ENCODE measurements at places on chromosomes 3 and 15.
A peak's percentile ranks its signal among the peaks of the same experiment; 100 is the strongest.

- no peak for DNase-seq
Measured at GRCh38 chr3:9777694-9778021, 7.9 kb upstream of the CAMK1 start.

GRCh38 chr3:95352471-95352870 is 1289.6 kb downstream of the NSUN3 start:
- no peak for DNase-seq

GRCh38 chr15:61480295-61480694 is 251.2 kb upstream of the RORA start:
- DNase-seq: no peak

DNA sequence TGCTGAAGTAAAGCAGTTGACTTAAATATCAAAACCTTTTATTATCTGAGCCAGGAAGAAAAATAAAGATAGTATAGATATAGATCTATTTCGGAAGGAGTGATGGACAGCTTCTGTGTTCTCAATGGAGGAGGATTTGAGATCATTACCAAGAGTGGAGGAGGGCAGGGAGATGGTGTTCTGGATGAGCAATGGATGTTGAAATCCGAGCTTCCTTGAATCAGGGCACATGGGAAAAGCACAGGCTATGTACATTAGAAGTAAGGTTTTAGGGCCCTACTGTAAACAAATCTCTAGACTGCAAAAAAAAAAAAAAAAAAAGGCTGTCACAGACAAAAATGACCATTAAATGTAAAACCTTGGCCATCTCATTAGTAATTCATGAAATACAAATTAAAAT is 43.2 kb downstream of the GTPBP8 start:
- no peak for DNase-seq

GRCh38 chr3:22495241-22495640 is 707.9 kb upstream of the UBE2E2 start:
- DNase-seq: no peak

DNA sequence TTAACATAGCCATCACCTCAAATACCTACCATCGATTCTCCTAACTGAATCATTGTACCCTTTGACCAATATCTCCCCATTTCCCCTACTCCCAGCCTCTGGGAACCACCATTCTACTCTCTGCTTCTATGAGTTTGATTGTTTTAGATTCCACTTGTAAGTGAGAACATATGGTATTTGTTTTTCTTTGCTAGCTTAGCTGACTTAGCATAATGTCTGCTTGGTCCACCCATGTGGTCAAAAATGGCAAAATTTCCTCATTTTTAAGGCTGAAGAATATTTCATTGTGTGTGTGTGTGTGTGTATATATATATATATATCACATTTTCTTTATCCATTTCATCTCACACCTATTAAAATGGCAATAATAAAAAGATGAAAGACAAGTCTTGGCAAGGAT is 469.3 kb downstream of the FHIT start:
- no peak for DNase-seq

GRCh38 chr15:94610069-94610468 is 378.7 kb downstream of the MCTP2 start:
- DNase-seq: no peak

- DNase-seq: no peak
Measured at GRCh38 chr15:101045835-101046691, 126.9 kb downstream of the LRRK1 start.

DNA sequence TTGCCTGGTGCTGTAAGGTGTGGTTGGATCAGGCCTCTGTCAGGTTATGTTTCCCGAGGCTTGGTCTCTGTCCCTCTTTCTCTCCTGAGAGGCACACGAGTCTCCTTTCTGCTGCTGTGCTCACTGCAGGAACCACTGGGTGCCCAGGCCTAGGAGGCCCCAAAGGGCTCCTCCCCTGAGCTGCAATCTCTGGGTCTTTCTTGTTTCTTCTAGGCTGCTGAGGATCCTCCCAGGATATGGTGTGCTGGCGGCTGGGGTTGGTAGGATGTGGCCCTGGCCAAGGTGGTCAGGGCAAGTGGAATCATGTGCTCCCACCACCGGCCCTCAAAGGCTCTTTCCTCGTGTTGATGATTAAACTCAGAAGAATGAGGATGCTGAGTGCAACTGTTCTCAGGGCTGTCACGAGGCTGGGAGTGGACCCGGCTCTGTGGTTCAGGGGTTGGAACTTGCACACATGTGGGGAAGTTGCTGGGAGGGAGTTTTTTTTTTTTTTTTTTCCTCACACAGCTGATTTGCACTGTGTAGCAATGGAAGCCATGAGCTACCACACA is 43.6 kb upstream of the CTSH start:
- DNase-seq: no peak

- DNase-seq: peak; percentile 75
Measured at GRCh38 chr3:142148792-142149672, at the start of gene TFDP2. Gene TFDP2, minus strand, starts transcription at chr3:142149544. Its CDS starts 47,795 bp downstream, at chr3:142101749.

DNA sequence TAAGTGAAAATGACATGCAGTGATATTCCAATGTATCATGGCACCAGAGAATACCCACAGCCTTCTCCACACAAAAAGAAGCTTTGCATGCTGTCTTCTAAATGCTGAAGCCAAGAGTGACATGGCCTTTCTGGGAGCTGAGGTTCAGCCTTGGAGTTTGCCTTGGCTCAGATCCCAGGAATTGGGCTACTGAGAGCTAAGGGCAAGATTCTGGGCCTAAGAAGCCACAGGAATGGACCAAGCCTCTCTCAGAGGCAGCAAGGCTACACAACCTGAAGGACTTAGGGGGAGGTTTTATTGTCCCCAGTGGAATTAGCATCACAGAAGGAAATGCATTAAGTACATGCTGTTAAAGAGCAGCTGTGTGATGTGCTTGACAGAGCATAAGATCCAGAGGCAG is 1078.5 kb downstream of the TUSC7 start:
- DNase-seq: no peak

DNA sequence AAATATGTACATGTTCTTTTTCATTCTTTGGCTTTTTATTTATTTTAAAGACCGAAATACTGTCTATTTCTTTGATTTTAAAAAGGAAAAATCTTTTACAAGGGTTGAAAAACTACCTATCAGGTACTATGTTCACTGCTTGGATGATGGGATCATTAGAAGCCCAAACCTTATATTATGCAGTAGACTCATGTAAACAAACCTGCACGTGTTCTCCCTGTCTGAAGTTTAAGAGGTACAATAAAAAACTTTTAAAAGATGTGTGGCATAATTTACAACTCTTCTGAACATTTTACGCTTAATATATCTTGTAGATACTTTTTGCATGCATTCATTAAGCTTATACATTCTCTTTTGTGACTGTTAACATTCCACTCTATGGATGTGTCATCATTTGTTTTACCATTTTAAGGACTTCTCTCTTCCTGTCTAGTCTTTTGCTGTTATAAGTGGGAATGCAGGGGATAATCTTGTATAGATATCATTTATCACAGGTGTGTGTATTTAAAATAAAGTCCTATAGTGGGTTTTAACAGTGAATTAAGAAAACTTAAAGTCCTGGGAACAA is 6.2 kb downstream of the MGA start:
- DNase-seq: no peak

DNA sequence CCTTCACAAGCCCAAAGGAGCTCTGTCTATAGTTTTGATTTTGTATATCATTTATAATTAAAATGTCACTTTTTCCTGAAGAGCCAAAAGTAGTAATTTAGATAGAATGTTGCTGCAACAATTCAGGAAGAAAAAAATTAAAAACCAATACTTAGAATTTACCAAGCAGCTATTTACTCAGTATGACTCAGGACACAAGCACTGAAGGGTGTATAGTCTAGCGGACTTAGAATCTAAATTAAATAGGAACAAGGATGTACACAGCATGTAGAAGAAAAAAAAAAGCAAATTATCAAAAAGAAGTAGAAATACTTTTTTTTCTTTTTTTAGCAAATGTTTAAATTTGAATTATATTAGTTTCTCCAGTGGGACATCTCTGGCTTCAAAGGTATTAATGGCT is 31.6 kb downstream of the PGBD4 start:
- DNase-seq: no peak

- no peak for DNase-seq
Measured at GRCh38 chr3:149968216-149968615, 2.5 kb downstream of the PFN2 start.

DNA sequence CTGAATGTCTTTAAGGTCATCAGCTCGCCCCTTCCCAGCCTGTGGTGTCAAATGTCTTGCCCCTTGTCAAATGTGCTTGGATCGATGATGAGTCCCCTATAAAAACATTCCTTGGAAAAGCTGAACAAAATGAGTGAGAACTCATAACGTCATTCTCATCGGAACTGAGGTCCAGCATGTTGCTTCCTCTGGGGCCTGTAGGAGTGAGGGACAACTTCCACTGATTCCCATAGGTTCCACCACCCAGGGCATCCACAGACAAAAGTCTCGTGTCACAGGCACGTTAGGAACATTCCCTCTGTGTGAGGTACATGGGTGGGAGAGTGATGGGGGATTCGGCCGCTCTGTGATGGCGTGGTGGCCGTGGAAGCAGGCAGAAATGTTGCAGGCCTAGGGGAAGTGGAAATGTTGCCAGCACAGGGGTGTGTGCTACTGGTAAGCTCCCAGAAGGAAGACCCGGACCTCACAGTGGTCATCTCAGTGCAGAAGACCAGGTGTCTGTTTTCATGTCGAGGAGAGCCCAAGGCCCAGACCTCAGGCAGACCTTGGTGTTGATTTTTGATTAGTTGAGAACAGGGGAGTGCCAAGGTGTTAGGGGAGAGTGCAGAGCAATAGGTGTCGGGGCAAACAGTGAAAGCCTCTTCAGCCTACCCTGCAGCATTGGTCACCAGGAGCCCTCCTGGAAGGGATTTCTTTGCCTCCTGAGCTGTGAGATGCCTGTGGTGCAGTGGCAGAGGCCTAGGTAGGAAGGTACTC is 96.8 kb downstream of the SNRPN start:
- DNase-seq: no peak

- no peak for DNase-seq
Measured at GRCh38 chr15:84715441-84716035, 401 bp downstream of the SEC11A start.

DNA sequence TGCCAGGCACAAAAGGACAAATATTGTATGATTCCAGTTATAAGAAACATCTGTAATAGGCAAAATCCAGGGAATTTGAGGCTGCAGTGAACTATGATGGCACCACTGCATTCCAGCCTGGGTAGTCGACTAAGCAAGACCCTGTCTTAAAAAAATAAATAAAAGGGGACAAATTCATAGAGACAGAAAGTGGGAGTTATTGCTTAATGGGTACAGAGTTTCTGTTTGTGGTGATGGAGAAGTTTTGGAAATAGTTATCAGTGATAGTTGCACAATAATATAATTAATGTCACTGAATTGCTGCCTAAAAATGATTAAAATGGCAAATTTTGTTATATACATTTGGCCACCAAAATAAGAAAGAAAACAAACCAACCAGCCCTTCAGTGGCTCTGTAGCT is 27.6 kb upstream of the CNBP start:
- DNase-seq: no peak

GRCh38 chr3:142356818-142357217 is 91.0 kb downstream of the XRN1 start:
- no peak for DNase-seq

GRCh38 chr3:124767264-124767663 is 37.0 kb downstream of the UMPS start:
- no peak for DNase-seq

GRCh38 chr3:118181274-118181673 is 853.4 kb downstream of the IGSF11 start:
- no peak for DNase-seq
